Psoas muscle (tissue), 8 donors: ENCODE measurements at places on chromosomes 4 and X. TPM values are rescaled to one million over a fixed set of nuclear protein-coding genes. Genes with fewer than 3 reads are reported as not detected.
A peak's percentile ranks its signal among the peaks of the same experiment; 100 is the strongest.

GRCh38 chr4:73617256-73617655 lies 3.0 kb downstream of the RASSF6 start:
- no peak for DNase-seq
- peaks cover 4% of the 10 kb centered on the region for H3K4me1 ChIP-seq
- H3K27me3 ChIP-seq, result no peaks in the 10 kb centered on the region
- no peaks in the 10 kb centered on the region for H3K36me3 ChIP-seq

DNA sequence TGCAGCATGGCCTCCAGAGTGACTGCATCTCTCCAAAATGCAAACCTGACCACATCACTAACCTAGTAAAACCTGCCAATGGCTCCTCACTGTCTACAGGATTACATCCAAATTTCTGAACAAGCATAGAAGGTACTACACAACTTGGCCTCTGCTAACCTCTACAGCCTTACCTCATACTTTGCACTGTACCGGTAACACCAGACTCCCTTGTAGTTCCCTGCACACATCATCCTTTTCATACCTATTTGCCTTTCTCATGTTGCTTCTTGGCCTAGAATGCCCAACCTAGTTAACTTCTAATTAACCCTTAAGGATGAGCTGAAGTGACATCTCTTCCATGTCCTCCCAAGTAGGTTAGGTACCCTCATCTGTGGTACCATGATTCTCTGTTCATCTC lies 33.4 kb upstream of the KCNE5 start:
- no peak overlapping the region for H3K27ac ChIP-seq
- H3K36me3 ChIP-seq, result no peaks in the 10 kb centered on the region
- no peaks in the 10 kb centered on the region for H3K27me3 ChIP-seq
- DNase-seq, result no peak
- H3K4me1 ChIP-seq, result no peaks in the 10 kb centered on the region

ERAS gene
- not detected for total RNA-seq

ASIC5 gene
- not detected for total RNA-seq

GRCh38 chrX:107454302-107454701 lies 4.8 kb downstream of the FRMPD3 start:
- H3K36me3 ChIP-seq, result no peaks in the 10 kb centered on the region
- peaks cover 72% of the 10 kb centered on the region for H3K27me3 ChIP-seq
- H3K27ac ChIP-seq, result no peak overlapping the region
- DNase-seq, result no peak
- H3K4me1 ChIP-seq, result no peaks in the 10 kb centered on the region
- no peak overlapping the region for H3K4me3 ChIP-seq

DNA sequence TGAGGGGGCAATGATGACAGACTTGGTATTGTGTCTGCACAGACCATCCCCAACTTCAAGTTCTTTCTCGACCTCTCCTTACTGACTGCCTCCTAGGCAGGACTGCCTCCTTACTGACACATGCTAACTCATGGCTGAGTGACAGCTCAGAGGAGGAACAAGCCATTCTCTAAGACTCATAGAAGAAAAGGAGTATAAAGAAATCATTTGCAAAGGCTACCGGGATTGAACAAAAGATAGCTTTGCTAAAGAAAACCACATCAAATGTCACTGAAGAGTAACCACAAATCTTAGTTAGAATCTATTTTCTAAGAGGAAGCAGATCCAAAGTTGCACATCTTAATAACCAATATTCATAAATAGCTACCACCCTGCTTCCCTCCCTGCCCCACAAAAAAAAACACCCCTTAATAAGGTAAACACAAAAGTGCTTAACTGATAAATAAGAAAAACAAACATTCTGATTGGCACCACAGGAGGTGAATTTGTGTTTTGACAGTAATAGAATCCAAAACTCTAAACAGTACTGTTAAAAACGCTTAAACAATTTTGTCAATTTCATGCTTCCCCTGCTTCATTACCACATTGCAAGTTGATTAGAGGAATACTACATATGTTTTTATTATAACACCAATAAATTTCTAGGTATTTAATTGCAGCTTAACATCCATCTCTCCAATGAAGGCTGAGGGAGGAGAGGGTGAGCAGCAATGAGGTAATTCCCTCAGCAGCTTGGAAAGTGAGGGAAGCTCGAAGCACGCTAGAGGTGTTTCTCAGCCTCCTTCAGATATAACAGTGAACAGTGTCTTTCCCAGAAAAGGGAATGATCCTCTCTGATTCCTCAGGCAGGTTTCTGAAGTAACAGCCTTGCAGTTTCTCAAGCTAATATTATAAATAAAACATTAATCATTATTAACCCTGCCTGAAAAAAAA lies 160.0 kb downstream of the HNRNPD start:
- no peaks in the 10 kb centered on the region for H3K36me3 ChIP-seq
- H3K4me1 ChIP-seq, result no peaks in the 10 kb centered on the region
- no peak overlapping the region for H3K27ac ChIP-seq
- H3K4me3 ChIP-seq, result no peak overlapping the region
- DNase-seq, result no peak
- no peaks in the 10 kb centered on the region for H3K27me3 ChIP-seq

DNA sequence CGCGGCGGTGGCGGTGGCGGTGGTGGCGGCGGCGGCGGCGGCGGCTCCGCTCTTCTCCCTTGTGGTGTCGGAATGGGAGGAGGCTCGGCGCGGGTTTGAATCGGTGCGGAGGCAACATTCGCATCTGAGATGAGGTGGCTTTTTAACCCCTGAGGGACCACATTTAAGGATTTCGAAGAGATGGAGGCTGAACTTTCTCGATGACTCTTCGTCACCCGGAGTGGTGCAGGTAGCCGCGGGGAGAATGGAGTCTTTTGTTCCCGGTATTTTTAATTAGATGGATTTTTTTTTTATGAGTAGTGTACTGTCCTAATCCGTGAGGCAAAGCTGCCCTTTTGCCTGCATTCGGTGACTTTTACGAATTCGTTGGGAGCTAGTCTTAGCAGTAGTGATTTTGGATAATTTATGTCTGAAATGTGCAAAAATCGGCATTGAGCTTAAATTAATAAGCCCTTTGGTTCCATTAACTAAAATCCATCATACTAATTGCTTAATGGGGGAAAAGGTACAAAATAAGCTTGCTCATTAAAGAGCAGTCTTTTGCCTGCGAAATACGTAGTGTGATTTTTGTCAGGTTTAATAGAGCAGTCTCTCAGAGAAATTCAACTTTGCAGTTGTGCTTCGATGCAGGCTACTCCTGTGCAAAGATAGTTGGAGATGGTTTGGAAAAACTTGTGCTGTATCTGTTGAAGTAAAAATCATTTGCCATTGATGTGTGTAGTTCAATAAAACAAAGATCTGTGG lies 206.2 kb downstream of the TENM3 start:
- H3K4me1 ChIP-seq, result no peaks in the 10 kb centered on the region
- DNase-seq, result no peak
- H3K27me3 ChIP-seq, result peaks cover 5% of the 10 kb centered on the region
- peak overlapping the region; percentile 82 for H3K4me3 ChIP-seq

DNA sequence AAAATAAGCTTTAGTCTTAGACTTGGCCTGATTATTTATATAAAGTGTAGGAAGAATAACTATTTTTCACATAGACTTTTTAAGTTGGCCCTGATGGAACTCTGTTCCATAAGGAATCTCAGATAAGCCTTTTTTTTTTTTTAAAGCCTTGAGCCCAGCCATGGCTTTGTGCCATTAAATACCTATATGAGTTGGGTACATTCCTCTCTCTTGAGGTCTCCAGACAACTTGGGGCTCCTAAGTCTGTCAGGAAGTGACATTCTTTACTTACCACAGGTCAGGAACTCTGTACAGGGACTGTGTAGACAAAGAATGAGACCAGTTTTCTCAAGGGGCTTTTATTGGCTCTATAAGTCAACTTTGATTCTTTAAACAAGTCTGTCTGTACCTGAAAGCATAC lies 27.1 kb upstream of the IGFBP7 start:
- DNase-seq, result no peak
- no peaks in the 10 kb centered on the region for H3K27me3 ChIP-seq
- H3K4me3 ChIP-seq, result no peak overlapping the region
- H3K4me1 ChIP-seq, result no peaks in the 10 kb centered on the region
- no peak overlapping the region for H3K27ac ChIP-seq

DNA sequence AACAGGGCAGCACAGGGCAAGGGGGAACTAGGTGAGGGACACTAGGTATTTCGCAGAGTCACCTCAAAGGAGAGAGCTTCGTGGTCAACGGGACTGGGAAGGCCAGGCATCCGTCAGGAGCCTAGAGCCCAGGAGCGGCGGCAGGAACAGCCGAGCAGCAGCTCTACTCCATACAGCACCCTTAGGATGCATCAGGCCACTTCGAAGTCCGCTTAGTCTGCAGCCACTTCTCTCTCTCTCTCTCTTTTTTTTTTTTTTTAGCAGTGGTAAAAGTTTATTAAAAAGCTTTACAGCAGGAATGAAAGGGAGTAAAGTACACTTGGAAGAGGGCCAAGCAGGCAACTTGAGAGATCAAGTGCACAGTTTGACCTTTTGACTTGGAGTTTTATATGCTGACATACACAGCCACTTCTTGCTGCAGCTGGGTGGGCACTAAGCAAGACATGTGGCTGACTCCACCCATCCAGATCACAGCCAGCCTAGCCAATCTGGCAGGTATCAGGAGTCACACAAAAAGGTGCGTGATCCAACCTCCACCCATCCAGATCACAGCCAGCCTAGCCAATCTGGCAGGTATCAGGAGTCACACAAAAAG lies 209.7 kb upstream of the RADX start:
- no peaks in the 10 kb centered on the region for H3K4me1 ChIP-seq
- no peak for DNase-seq
- H3K36me3 ChIP-seq, result no peaks in the 10 kb centered on the region
- H3K27ac ChIP-seq, result no peak overlapping the region

VCX gene
- total RNA-seq, result not detected

- H3K27me3 ChIP-seq, result no peaks in the 10 kb centered on the region
- H3K27ac ChIP-seq, result no peak overlapping the region
- no peaks in the 10 kb centered on the region for H3K36me3 ChIP-seq
These were observed 73.0 kb upstream of the PJA1 start for GRCh38 chrX:69238114-69238886.

DNA sequence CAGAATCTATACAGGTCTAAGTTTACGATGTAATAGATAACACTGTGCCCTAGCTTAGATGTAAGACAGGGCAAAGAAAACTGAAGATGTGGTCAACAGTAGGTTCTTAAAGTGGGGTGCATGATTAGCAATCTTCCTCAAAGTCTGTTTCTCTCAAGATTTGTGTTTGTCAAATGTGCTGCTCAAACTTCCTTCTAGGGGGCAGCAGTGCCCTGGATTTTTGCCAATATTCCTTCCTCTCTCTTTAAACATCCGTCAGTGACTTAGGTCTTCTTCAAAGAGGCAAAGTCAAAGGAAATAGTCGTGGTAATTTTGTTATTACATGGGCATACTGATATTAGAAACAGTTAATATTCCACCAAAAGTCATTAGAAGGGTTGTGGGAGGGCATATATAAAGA lies 4.2 kb upstream of the PDHA2 start:
- H3K27me3 ChIP-seq, result no peaks in the 10 kb centered on the region
- no peak for DNase-seq
- H3K4me3 ChIP-seq, result no peak overlapping the region

CENPE gene
- total RNA-seq, result 0.60 TPM

CT45A5 gene
- not detected for total RNA-seq

TMEM271 gene
- total RNA-seq, result not detected

DLG3 gene
- total RNA-seq, result 1.5 TPM

- no peak for DNase-seq
- no peaks in the 10 kb centered on the region for H3K27me3 ChIP-seq
- no peaks in the 10 kb centered on the region for H3K36me3 ChIP-seq
- no peaks in the 10 kb centered on the region for H3K4me1 ChIP-seq
- no peak overlapping the region for H3K27ac ChIP-seq
- H3K4me3 ChIP-seq, result no peak overlapping the region
These were observed 151.6 kb downstream of the PRDM5 start for GRCh38 chr4:120770897-120771296.

DNA sequence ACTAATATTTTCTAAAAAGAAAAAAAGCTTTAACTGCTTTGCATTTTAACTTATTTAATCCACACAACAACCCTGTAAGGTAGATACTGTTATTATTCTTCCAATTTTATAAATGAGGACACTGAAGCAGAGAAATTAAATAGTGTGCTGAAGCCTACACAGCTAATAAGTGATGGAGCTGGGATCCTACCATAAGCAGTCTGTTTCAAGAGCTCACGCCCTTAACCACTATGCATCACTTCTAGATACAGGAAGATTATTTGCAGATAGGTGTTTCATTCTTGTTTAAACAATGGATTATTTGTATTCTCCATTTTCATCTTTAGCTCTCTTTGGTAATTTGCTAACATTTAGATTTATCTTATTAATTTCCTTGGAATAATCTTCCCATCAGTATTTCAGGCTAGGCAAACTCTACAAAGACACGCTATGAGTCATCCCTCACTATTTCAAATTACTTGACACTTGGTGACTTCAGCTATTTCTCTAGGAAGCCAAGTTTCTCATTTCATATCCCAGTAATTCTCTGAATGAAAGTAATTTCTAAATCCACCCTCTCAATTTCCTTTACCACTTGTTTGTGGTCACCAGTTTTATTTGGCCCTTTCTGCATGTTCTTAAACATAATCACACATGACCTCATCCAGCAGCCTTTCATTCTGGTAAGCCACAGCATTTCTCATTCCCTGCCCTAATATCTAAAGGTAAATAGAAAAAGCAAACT lies 67.3 kb downstream of the ASB9 start:
- no peaks in the 10 kb centered on the region for H3K4me1 ChIP-seq
- no peak for DNase-seq
- no peak overlapping the region for H3K27ac ChIP-seq
- H3K36me3 ChIP-seq, result no peaks in the 10 kb centered on the region

- DNase-seq, result no peak
- H3K27ac ChIP-seq, result no peak overlapping the region
- no peak overlapping the region for H3K4me3 ChIP-seq
These were observed 48.3 kb downstream of the DCX start for GRCh38 chrX:111363741-111364140.

SCML2 gene
- 1.6 TPM for total RNA-seq

- H3K36me3 ChIP-seq, result no peaks in the 10 kb centered on the region
- no peak overlapping the region for H3K27ac ChIP-seq
- H3K4me3 ChIP-seq, result no peak overlapping the region
- no peak for DNase-seq
- H3K4me1 ChIP-seq, result no peaks in the 10 kb centered on the region
- H3K27me3 ChIP-seq, result no peaks in the 10 kb centered on the region
These were observed 816.1 kb upstream of the IGFBP7 start for GRCh38 chr4:57926311-57926710.

GRCh38 chr4:155640751-155641150 lies 25.9 kb upstream of the GUCY1A1 start:
- no peak for DNase-seq
- no peaks in the 10 kb centered on the region for H3K4me1 ChIP-seq
- no peak overlapping the region for H3K27ac ChIP-seq
- H3K27me3 ChIP-seq, result no peaks in the 10 kb centered on the region

GRCh38 chrX:150365990-150366911 lies 3.1 kb downstream of the MAMLD1 start:
- peak overlapping the region; percentile 86 for H3K27ac ChIP-seq
- peak; percentile 52 for DNase-seq
- peaks cover 2% of the 10 kb centered on the region for H3K27me3 ChIP-seq
- H3K4me3 ChIP-seq, result peak overlapping the region; percentile 72
- no peaks in the 10 kb centered on the region for H3K36me3 ChIP-seq

- H3K4me1 ChIP-seq, result no peaks in the 10 kb centered on the region
- H3K27me3 ChIP-seq, result no peaks in the 10 kb centered on the region
- H3K4me3 ChIP-seq, result no peak overlapping the region
- H3K36me3 ChIP-seq, result no peaks in the 10 kb centered on the region
- no peak overlapping the region for H3K27ac ChIP-seq
These were observed 1372.3 kb downstream of the STIM2 start for GRCh38 chr4:28232951-28233350.
